ENCODE measurements at places on chromosomes 12 and 14. TPM values are rescaled to one million over a fixed set of nuclear protein-coding genes. Genes with fewer than 3 reads are reported as not detected.

IFNG-AS1 gene
- total RNA-seq, result not detected

CCER1 gene
- not detected for total RNA-seq

RNF31 gene
- total RNA-seq, result 56.7 TPM

TSPAN19 gene
- not detected for total RNA-seq

ADCY4 gene
- 74.8 TPM for total RNA-seq

ABCD2 gene
- not detected for total RNA-seq

TRIM9 gene
- total RNA-seq, result 21.3 TPM

SLC10A1 gene
- total RNA-seq, result 0.27 TPM

CNTN1 gene
- total RNA-seq, result 2.0 TPM
